ENCODE measurements at places on chromosomes 6 and 20. TPM values are rescaled to one million over a fixed set of nuclear protein-coding genes. Genes with fewer than 3 reads are reported as not detected.

- H3K27me3 ChIP-seq: no peaks in the 10 kb centered on the region
- no peaks in the 10 kb centered on the region for H3K36me3 ChIP-seq
- H3K4me1 ChIP-seq: no peaks in the 10 kb centered on the region
- no peak overlapping the region for H3K27ac ChIP-seq
- no peak for DNase-seq
- H3K4me3 ChIP-seq: no peak overlapping the region
These were observed 14.2 kb upstream of the TGM3 start for GRCh38 chr20:2281563-2281962.

- no peaks in the 10 kb centered on the region for H3K27me3 ChIP-seq
- DNase-seq: no peak
- H3K27ac ChIP-seq: no peak overlapping the region
- no peaks in the 10 kb centered on the region for H3K4me1 ChIP-seq
These were observed 18.8 kb downstream of the SLC12A5 start for GRCh38 chr20:46047821-46048220.

TCP11 gene
- 0.51 TPM for total RNA-seq

RAD21L1 gene
- total RNA-seq: not detected

SLC52A3 gene
- not detected for total RNA-seq

MAPK13 gene
- total RNA-seq: 7.6 TPM
